ENCODE measurements at places on chromosomes 1 and 21.

DNA sequence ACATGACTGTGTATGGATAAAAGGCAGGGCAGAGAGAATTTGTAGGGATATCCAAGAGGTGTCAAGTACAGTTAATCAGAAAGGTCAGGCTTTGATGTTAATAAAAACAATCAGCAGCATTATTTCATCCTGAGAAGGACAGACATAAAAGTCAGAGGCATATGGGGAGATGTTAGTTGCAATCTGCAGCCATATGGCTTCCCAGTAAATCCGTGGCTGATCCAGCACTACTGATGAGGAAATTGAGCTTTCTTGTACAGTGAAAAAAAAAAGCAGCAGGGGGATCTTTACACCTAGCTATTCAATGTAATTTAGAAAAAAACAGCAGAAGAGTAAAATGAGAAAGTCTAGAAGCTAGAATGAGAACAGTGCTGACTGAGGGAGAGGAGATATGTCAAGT lies 2.2 kb upstream of the SPRR1B start:
- DNase-seq: no peak

DNA sequence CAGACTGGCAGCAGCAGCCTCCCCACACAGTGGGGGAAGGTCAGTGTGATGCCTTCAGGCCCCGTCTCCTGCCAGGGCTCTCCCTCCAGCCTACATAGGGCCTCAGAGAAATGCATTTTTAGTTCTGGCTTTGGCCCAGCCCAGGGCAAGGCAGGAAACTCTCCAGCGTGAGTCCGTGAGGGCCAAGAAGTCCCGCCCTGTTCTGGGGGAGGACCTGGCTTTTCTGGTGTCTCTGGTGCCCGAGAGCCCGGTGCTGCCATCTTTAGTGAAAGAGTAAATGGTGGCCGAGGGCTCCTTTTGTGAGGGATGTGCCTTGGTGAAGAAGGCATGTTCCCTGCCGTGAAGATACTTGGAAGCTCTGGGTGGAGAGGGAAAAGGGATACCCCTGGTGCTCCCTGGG lies 14.8 kb upstream of the DIP2A start:
- no peak for DNase-seq

DNA sequence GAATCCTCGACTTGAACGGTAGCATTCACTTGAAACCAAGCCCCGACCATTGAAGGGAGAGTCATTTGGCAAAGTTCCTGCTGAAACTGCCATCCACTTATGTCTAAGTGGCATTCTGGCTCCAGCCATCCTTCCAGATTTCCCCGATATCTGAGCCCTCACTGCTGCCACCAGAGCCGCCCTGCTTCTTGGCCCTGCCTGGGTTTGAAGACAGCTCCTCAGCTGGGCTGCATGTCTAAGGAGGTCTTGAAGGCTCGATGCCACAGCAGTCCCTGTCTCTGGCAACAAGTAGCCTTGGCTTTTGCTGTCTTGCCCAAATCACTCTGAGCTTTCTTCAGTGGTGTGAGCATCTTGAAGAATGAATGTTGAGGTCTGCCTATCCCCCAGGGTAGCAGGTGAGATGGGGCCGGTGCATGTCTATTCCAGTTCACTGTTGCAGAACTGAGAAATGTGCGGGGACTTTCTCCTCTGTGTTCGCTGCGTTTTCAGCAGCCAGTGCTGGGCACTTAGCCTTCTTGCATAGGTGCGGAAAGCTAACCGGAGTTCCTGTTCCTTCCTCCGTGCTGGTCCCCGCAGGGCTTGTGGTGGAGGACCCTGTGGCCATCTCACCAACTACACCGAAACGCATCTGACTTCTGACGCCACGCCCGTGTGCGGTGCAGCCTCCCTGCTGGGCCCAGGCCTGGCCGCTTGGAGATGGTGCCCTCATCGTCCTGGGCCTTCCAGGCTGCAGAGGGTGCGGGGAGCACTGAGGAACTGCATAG lies 29.2 kb downstream of the MAN1C1 start:
- DNase-seq: no peak

- DNase-seq: no peak
Measured at GRCh38 chr1:189681252-189681919, 796.3 kb downstream of the BRINP3 start.

DNA sequence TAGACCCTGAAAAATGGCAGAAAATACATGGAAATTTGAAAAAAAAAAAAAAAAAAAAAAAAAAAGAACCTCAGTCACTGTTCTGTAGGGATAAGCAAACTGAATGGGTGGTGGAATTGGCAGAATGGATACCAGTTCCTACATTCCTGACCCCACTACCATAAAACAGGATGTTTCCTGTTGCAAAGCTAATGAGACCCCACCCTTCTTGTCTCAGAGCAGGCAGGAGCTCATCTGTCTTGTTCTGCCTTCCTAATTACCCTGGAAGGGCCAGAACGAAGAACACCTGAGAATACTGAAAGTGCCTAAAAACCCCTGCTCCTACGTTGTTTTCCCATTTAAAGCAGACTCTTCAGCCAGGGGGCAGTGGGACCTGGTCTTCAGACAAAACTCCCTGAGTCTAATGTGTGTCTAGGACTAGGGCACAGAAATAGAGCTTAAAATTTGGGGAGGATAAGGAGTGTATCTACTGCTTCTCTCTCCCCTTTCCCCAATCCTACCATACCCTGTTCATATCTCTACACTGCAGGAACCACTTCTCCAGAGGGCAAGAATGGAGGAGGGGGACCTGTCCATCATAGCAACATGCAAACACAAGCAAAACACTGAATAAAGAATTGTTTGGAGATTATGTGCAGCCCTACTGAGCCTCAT lies 3.9 kb downstream of the C1orf56 start:
- no peak for DNase-seq

- DNase-seq: no peak
Measured at GRCh38 chr1:108639899-108640560, 20.9 kb downstream of the HENMT1 start.

- peak; percentile 86 for DNase-seq
Measured at GRCh38 chr1:228842094-228842775, 107.0 kb downstream of the RHOU start.

GRCh38 chr1:32023351-32023750 lies 9.7 kb downstream of the KHDRBS1 start:
- DNase-seq: no peak

DNA sequence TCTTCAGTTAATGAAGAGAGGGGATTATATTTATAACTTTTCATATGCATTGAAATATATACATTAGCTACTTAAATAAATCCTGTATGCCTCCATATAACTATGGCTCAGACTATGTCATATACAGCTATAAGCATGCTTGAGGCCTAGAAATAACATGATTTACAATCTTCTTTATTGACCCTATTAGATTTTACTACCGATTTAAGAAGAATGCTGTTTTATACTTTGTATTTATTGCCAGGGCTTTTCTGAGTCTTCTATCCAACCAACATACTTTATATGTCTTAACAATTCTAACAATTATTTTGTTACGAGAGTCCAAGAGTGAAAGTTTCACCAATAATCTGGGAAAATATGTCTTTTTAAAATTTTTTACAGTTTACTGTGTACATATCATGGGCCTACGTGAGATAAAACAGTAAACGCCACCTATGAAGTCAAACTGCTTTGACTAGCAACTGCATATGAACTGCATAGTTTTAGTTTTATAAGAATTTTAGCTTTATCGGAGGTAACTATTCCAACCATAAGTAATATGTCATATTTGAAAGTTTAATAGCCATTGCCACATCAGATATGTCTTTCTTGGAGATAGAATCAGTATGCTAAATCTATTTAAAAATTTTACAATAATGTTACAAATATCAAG lies 861.0 kb downstream of the USP25 start:
- DNase-seq: no peak

GRCh38 chr1:59046730-59047157 lies 250.2 kb upstream of the FGGY start:
- peak; percentile 18 for DNase-seq

GRCh38 chr1:17168091-17168876 lies 36.6 kb upstream of the PADI1 start:
- DNase-seq: peak; percentile 95

DNA sequence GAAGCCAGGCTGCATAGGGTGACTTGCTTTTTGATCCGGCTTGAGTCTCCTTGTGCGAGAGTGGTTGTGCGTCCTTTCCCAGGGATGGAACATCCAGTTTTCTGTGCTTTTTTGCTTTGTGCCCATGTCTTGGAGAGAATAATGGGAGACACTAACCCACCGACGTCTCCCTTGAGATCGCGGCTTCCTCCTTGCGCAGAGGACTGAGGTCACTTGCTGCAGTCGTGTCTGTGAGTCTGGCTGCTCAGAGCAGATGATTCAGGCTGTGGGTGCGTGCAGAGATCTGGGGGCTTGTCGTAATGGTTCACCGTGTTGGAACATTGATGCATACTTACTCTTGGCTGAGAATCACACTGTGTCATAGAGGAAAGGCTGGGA lies 164.5 kb upstream of the CACNA1E start:
- DNase-seq: peak; percentile 11

DNA sequence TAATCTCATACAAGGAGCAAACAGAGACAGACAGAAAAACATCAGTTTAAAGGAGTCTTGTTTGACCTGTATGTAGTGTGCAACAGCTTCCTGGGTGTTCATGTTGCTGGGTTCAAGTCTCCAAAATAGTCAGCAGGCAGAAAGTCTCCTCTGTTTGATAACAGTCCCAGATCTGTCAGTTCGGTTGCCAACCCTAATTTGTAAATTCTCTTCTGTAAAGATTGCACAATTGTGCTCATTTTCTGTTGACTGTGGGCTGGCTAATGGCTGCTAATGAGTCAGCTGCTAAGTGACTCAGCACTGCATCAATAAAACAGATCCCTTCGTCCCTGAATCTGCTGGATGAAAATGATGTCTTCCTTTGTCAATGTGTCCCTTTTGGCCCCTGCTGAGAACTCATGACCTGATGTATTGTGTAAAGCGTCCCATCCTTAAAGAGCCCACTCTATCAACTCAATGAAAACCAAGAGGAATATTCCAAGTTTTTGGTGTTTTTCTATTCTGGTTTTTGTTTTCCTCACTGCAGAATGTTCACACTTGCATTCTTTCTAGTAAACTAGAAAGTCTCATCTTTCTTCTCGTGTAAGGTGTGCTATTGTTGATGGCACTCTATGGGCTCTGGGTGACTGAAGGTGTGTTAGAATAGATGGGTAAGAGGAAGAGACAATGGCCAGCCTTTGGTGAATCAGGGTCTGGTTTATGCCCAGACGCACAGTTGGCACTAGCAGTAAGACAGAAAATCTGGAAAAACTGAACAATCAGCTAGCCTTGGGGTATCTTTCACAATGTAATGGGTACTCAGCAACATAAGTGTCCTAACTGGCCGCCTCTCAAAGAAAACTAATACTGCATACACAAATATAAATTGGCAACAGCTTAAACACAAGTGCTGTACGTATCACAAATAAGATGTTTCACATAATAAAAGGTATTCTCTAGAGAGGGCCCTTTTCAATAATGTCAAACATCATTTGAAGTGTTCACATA lies 75.1 kb upstream of the SIPA1L2 start:
- DNase-seq: peak; percentile 89

DNA sequence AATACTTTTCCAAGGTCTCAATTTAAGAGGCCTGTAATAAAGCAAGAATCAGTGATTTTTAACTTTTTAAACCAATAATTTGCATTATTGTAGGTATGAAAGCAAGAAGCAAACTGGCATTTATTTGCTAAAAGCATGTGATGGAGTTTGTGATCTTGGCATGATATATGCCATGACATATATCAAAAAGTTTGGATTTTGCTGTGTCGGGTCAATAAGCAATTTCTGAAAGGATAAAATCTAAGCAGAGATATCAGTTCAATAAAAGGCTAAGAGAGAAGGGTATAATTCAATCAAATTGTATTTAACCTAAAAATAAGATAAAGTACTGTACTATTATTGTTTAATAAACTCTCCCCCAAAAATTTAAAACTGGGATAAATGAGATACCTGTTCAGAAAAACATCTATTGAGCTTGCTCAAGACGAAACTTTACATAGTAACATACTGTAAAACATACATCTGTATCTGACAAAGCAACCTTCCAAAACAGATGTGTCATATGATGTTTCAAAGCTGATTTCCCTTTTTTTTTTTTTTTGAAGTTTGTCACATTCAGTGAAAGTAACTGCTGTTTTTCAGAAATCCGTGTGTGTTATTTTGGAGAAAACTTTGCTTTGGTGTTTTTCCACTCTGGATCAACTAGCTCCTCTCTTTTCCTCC lies 74.5 kb downstream of the TGFBR3 start:
- no peak for DNase-seq

- no peak for DNase-seq
Measured at GRCh38 chr1:43664369-43664768, 14.4 kb downstream of the KDM4A start.

DNA sequence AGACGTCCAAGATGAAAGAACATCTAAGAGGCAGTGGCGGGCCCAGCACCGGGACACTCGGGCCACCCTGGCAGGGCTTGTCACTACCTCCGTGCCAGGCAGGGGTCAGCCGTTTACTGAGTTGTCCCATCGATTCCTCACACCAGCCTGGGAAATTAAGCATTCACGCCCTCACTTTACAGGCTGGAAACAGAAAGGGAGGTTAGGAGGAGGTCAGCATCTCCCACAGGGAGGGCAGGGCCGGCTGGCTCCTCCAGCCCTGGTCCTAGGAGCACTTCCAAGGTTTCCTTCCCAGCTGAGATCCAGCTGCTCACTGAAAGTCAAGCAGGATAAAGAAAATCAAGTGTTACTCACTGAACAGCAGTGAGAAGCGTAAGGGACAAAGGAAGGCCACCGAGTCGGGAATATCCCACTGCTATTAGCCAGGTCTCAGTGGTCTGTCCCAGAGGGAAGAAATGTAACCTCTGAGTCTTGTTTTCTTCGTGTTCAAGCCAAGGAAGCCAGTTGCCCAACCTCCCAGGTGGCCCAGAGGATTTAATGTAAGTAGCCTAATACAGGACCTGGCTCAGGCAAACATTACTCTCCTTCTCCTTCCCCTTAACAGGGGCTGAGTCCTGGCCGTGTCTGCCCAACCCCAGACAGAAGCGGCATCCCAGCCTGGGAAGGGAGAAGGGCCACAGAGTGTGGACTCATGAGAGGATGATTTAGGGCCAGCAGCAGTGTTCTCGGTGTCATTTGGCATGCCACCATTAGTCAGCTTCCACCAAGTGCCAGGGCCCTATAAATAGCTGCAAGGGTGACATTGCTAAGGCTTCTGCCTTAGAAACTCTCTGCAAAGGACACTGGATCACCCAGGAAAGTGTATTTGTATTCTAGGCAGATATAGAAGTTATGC lies 203.1 kb upstream of the GALNT2 start:
- no peak for DNase-seq

DNA sequence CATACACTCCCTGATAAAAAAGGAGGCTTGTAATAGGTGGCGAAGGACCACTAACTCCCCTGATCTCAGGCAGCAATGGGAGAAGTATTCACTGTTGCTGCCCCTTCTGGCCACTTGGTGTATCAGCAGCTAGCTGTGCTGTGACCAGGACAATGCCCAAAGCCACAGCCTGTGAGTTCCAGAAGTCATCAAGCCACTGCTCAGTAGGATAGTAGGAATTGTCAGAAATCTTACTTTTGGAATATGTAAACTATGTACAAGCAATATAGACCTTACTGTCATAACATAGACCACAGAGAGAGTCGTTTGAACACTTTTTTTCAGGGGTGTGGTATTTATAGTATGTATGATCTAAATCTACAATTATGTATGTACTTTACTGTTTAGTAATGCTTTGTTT lies 248.3 kb upstream of the CAMK1G start:
- DNase-seq: peak; percentile 49
